ENCODE measurements at places on chromosomes 4 and X. TPM values are rescaled to one million over a fixed set of nuclear protein-coding genes. Genes with fewer than 3 reads are reported as not detected.

GRCh38 chr4:40576651-40577480 lies 52.8 kb downstream of the RBM47 start:
- no peak for DNase-seq

DNA sequence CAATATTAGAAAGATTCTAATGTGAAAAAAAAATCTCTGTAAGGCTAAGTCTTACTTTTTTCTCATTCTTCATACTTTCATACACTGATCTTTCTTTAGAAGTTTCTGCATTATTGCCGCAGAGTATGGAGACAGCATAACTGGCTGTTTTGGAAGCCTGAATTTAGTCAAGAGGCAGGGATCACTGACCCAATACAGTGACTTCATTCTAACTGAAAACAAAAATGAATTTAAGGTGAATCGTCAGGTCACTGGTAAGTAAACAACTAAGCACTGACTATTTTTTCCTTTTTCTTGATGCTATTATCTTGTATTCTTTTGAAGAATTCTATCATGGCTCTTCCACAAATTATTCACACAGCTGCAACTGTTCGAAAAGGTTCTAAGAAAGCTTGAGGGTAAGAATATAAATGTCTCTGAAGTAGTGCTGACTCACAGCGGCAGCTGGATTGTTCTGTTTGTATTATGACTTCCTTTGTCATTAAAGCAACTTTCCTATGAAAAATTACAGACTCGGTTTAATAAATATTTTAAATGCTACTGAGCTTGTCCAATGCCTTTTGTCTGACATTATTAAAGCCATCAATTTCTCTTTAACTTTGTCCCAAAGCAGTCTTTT lies 609.3 kb downstream of the FSTL5 start:
- no peak for DNase-seq

DNA sequence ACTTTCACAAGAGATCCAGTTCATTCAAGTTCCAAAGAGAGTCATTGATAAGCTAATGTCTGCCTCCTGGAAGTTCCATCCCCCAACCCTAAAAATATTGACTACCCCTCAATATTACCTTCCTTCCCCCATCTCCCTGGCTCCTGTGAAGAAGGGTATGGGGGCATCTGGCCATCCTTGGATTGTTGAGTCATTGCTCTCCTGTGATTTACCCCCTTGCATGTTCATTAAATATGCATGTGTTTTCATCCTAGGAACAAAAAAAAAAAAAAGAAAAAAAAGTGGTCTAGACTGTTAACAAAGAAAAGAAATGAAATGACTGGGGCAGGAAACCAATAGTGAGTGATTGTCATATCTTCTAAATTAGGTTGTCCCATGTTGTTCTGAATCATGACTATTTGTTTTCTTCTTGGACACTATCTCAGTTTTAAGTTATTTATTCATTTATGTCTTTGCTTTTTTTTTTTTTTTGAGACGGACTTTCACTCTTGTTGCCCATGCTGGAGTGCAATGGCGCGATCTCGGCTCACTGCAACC lies 51.9 kb upstream of the HUWE1 start:
- DNase-seq = no peak

The SH3RF1 gene
- total RNA-seq = 31.8 TPM
